ENCODE measurements at places on chromosomes 4 and X.

GRCh38 chrX:88560673-88561330, 186.2 kb upstream of the CPXCR1 start:
- DNase-seq, result no peak

DNA sequence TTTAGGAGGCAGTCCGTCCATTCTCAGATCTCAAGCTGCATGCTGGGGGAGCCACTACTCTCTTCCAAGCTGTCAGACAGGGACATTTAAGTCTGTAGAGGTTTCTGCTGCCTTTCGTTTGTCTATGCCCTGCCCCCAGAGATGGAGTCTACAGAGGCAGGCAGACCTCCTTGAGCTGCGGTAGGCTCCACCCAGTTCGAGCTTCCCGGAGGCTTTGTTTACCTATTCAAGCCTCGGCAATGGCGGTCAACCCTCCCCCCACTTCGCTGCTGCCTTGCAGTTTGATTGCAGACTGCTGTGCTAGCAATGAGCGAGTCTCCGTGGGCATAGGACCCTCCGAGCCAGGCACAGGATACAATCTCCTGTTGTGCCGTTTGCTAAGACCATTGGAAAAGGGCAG, 10.7 kb upstream of the ADH5 start:
- no peak for DNase-seq

DNA sequence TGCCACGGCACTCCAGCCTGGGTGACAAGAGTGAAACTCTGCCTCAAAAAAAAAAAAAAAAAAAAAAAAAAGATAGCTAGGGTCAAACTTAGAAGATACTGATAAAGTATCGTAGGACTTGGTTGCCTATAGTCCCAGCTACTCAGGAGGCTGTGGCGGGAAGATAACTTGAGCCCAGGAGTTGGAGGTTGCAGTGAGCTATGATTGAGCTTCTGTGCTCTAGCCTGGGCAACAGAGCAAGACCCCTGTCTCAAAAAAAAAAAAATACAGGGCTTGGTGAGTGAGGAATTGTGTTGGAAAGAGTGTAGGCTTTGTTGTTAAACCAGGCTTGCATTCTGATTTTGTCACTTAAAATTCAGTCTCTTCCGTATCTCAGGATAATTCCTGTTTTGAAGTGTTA, 6.2 kb downstream of the TAF1 start:
- DNase-seq, result no peak

DNA sequence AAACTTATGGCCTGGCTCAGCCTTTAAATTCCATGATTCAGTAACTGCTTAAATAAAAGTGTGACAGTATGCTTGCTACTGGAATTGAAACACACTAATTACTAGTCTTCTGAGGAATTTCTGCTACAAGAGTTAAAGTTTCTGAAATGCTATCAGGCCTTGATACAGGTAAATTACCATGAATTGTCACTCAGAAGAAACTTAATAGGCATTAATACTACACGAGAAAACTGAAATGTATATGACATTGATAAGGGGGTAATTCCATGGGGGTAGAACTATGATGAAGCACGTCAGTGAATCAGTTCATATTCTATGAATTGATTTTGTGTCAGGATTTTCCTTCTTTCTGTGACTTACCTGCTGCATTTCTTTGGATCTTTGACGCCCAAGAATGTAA, 3.0 kb upstream of the NPY1R start:
- DNase-seq, result no peak

- no peak for DNase-seq
These were observed 115.9 kb downstream of the CPZ start for GRCh38 chr4:8708401-8709021.
